ENCODE measurements at places on chromosomes 5 and 9. TPM values are rescaled to one million over a fixed set of nuclear protein-coding genes. Genes with fewer than 3 reads are reported as not detected.

Gene GMCL2
- total RNA-seq = not detected

Gene INSL4
- not detected for total RNA-seq

Gene CCNO
- total RNA-seq = not detected

Gene GABRA1
- not detected for total RNA-seq

Gene PKD2L2
- total RNA-seq = 0.39 TPM

Gene ADAMTS16
- 0.50 TPM for total RNA-seq

Gene ZFP2
- 2.1 TPM for total RNA-seq

Gene TPD52L3
- not detected for total RNA-seq

Gene SLC25A2
- total RNA-seq = 0.65 TPM

Gene LCN9
- not detected for total RNA-seq

Gene ANKRD34B
- total RNA-seq = under 0.01 TPM

- DNase-seq = no peak
Measured at GRCh38 chr5:122273696-122274095, 38.3 kb upstream of the SNCAIP start.

DNA sequence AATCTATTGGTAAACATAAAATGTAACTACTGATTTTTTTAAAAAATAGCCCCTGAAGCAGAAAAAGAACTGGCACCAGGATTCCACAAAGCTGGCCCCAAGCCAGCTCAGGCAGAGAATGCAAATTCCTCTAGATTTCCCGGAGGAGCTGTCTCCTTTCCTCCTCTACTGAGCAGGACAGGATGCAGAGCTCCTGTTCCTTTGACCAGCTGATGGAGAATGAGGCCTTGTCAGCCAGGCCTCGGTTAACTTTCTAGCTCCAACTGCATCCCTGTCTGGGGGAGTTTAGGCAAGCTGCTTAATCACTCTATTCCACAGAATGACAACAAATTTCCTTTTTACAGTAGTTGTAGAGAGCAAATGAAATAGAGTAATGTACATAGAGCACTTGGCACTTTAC, 155.5 kb downstream of the GNAQ start:
- no peak for DNase-seq

GRCh38 chr9:33776578-33776977, 18.8 kb upstream of the PRSS3 start:
- no peak for DNase-seq

DNA sequence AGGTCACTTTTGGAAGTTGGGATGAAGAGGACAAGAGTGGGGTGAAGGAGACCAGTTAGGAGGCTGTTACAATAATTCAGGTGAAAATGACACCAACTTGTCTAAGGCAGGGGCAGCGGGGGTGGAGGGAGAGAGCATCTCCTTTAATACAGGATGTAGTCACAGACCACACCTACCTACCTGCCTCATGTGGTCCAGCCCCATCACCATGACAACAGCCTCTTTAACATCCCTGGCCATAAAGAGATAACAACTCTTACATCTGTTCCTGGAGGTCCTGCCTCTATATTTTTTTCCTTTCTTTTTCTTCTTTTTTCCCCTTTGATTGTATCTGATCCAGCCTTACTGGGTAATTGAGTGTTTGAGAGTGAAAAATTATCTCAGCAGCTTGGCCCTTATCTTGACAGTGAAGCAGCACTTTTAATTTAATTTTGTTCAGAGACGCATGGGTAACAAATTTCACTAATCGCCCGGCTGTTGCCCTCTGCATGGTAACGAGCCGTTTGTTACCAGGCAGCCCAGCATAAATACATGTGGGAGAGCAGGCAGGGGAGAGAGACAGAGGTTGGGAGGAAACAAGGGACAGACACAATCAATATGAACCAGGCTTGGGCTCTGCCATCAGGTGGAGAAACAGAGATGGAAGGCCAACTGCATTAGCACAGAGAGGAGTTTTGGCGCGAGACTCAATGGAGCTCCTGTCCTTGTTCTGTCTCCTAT, 338.1 kb downstream of the ASTN2 start:
- no peak for DNase-seq

DNA sequence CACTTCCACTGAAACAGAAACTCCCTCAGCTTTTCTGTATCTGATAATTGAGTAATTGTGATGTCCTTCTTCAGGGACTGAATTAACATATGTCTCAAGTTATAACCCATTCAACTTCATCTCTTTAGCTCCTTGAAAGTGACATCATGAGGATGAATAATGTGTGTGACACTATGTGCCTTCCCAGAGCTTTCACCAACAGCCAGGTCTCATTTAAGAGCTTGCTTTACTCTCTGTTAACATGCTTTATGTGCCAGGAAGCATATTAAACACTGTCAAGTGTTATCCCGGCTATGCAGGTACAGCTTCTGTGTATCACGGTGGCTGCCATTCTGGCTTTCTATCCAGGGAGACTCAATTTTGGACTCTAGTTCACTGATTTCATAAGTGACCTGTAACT, 799.9 kb downstream of the CDH12 start:
- DNase-seq = no peak

DNA sequence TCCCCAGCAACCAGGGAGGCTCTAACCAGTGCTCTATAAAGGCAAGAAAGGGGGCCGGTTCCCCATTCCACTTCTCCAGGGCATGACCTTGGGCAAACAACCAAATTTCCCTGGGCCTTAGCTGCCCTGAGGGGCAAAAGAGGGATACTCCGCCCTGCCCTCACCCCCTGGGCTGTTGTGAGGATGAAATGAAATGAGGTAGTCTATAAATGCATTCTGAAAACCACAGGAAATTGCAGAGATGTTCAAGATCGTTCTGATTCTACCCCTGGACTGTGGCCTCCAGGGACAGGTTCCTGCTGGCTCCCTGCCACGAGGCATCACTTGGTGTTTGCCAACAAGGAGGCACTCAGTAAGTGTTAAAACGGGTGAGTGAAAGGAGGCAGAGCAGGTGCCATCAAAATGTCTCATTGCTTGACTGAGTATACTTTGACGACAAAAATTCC, 5.7 kb downstream of the RAPGEF1 start:
- DNase-seq = no peak

- no peak for DNase-seq
Measured at GRCh38 chr5:179268399-179268952, 76.8 kb downstream of the ADAMTS2 start.

DNA sequence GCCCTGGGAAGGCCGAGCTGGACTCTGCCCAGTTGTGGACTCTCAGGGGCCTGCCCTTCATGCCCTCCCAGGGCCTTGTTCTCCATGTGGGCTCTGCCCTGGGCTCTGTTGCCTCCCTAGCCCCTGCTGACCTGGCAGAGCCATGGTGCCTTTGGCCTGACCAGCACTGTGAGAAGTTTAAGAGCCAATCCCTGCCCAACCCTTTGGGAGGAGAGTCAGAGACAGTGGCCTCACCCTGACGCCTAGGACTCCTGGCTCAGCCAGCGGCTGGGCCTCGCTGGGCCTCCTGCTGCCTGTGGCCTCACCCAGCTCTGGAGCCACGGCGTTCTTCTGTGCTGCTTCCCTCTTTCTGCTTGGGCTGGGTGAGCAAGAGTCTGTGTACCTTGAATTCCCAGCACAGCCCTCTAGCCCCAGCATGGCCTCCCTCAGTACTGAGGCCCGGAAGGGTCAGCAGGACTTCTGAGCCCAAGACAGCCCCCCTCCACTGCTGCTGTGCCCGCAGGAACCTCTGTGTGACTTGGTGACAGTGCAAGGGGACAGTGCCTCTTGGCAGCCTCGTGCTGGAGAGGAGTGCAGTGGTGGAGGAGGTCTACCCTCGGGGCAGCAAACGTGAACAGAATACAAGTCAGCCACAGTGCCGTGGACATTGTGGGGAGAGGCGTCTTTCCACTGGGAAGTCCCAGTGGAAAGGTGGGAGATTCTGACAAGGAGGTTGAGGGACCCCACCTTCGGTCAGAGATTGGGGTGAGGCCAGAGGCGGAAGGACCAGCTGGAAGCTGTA, 97.4 kb downstream of the CACNA1B start:
- DNase-seq = no peak

DNA sequence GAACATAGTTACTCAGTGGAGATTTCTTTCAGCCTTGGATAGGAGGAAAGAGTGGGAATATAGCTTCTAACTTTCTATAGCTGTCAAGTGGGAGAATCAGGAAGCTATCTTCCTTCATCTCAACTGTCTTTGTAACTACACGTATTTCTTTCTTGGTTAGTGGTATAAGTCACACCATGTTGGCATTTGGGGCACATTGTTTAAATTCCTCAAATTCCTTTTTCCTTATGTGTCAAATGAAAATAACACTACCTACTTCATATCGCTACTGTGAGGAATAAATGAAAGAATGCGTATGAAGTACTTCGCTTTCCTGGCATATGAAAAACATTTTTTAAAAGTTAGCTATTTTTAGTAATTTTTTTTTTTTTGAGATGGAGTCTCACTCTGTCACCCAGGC, 1082.5 kb upstream of the WWC1 start:
- no peak for DNase-seq

DNA sequence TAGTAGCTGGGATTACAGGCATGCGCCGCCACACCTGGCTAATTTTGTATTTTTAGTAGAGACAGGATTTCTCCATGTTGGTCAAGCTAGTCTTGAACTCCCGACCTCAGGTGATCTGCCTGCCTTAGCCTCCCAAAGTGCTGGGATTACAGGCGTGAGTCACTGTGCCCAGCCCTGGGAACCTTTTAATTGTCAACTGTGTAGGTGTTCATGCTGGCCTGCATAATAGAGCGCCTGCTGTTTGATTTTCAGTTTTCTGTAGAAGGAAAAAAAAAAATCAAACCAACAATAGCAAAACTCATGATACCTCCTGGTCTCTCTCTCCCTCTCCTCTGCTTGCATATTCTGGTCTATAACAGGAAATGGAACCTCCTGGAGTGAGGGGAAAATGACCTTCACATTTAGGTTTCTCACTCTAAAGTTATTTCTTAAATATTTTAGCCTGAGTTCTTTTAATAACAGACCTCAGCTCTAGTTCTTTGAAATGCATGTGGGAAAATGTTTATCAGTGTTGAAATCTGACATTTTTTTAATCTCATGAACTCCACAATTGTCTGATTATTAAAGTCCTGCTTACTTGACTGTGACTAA, 51.7 kb downstream of the EXOSC2 start:
- no peak for DNase-seq

DNA sequence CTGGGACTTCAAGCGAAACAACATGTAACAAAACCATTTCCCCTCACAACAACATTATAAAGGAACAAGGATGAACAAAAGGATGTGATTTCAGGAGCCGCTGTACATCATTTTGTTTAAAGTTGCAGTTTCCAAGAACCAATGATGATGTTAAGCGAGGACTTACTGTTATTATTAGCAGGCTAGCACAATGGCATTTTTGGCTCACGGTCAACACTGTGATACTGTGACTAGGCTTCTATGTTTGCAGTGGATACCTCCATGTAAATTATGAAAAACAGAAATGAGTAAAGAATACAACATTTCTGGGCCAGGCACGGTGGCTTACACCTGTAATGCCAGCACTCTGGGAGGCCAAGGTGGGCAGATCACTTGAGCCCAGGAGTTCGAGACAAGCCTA, 113.0 kb downstream of the AUH start:
- no peak for DNase-seq

DNA sequence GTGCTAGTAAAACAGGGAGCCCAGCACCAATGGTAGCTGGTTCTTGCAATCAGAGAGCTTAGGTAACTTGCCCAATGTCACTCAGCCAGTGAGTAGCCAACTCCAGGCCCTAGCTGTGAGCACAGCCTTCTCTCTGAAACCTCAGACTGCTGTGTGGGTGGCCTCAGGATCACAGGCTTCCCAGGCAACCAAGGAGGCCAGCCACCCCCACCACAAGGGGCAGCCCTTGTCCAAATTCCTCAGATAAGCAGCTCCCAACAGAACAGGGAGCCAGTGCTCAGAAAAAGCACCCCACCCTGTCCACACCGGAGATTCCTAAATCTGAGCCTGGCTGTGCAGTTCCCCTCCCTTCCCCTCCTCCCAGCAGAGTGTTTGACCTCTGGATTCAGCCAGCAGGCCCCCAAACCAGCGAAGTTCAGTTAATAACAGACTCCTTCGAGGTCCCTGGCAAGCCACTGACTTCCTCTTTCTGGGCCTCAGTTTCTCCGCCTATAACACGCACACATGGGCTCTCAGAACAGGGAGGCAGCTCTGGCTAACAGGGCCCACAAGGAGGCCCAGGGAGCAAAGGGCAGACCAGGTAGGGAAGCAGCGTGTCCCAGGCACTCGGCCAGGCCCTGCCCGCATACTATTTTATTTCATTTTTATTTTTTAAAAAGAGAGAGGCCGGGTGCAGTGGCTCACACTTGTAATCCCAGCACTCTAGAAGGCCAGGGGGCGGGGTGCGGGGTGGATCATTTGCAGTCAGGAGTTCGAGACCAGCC, 2.7 kb downstream of the EEIG1 start:
- peak; percentile 92 for DNase-seq

- no peak for DNase-seq
Measured at GRCh38 chr5:139164020-139164419, 34.1 kb downstream of the SIL1 start.

- no peak for DNase-seq
Measured at GRCh38 chr5:29079771-29080170, 2041.4 kb upstream of the CDH9 start.

- no peak for DNase-seq
Measured at GRCh38 chr9:35984021-35984420, 26.1 kb upstream of the OR2S2 start.

DNA sequence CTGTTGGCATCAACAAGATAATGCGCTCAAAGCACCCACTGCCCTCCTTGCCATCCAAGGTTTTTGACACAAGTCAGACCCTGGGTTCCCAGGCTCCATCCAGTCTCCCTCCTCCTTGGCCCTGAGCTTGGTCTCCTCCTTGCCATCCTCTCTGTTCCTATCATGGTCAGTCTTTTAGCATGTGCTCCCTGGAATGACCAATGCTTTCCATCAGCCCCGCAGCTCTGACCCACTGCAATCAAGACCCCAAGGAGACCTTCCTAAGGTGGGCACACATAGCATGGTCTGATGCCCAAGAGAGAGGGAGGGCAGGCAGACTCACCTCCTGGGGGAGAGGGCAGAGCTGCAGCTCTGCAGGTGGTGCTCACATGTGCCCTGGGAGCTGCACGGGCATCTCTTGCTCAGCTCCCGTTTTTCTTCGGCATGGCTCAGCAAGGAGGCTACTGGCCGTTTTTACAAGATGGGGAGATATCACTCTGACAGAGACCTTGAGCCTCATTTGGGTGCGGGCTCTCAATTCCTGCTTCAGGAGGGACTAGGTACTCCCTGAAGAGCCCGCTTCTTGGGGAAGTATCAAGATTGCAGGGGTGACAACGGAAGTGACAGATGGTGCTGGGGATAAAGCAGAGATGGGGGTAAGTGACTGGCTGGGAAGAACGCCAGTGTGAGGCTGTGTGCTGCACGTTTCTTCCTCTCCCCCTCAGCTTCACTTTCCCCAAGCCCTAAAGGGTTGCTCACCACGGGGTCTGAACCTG, 3.3 kb downstream of the SEPTIN8 start:
- no peak for DNase-seq

DNA sequence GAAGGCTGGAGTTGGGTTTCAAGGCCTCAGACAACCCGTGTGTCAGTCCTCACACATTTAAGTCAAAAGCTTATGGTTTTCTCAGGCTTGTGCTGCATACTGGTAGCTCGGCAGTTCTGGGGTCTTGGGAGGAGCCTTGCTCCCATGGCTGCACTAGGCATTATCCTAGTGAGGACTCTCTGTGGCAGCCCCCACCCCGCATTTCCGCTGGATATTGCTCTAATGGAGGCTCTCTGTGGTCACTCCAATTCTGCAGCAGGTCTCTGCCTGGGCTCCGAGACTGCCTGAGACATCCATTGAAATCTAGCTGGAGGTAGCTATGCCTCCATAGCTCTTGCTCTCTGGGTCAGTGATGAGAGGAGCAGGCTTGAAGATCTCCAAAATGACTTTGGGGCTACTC, 311.5 kb upstream of the PTGER4 start:
- DNase-seq = no peak

GRCh38 chr9:97749928-97750327, 52.8 kb upstream of the XPA start:
- DNase-seq = no peak

- no peak for DNase-seq
Measured at GRCh38 chr9:131824953-131825495, 85.1 kb upstream of the RAPGEF1 start.
